ENCODE measurements at places on chromosomes 5 and 9.

GRCh38 chr5:160165137-160166068 is 46.2 kb upstream of the PWWP2A start:
- no peak for DNase-seq

- peak; percentile 68 for DNase-seq
These were observed 25.5 kb upstream of the STXBP1 start for GRCh38 chr9:127586537-127586936.

DNA sequence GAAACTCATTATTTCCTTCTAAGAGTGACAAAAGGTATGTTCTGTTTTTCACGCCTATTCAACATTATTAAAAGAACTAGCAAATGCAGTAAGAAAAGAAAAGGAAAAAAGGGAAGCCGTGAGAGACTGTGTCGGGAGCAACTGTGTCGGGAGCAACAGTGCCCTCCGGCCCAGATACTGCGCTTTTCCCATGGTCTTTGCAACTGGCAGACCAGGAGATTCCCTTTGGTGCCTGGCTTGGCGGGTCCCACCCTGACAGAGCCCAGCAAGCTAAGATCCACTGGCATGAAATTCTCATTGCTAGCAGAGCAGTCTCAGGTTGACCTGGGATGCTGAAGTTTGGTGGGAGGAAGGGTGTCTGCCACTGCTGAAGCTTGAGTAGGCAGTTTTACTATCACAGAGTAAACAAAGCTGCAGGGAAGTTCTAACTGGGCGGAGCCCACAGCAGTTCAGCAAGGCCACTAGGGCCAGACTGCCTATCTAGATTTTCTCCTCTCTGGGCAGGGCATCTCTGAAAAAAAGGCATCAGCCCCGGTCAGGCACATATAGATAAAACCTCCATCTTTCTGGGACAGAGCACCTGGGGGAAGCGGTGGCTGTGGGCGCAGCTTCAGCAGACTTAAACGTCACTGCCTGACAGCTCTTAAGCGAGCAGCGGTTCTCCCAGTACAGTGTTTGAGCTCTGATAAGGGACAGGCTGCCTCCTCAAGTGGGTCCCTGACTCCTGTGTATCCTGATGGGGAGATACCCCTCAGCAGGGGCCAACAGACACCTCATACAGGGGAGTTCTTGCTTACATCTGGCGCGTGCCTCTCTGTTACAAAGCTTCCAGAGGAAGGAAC is 1237.4 kb upstream of the CDH18 start:
- no peak for DNase-seq

DNA sequence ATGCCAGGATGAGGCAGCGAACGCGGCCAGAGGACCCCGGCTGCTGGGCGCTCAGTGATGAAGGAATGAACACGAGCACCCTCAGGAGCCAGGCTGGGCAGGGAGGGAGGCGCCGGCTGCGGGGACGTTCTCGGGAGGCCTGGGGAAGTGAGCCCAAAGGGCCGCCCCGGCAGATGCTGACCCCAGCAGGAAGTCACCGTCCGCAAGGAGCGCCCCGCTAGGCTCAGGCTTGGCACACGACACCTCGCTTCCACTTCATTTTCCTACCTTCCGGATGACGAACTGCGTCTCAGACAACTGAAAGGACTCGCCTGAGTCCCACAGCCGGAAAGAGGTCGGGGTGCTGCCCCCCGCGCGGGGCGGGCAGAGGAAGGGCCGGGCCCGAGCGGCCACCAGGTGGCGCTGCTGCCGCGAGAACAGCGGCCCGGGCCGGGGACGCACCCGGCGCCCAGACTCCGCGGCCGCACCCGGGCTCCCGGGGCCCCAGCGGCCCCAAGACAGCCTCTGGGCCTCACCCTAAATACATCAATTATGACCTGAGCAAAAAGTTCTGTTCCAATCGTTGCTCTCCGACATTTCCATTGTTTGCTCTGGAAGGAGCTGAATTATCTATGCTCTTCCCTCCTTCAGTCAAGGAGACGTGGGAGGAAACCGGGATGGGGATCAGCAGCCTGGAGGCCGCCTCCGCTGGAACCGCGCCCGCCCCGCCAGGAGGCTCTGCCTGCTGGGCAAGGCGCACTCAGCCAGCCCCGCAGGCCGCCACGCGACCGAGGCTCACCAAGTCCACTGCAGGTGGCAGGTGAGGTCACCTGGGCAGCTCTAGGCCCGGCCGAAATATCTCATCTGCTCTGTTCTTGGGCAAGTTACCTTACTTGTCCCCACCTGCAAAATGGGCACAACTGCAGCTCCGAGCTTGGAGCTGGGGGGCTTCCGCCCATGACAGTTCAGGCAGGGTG is 107.0 kb downstream of the ZNF354C start:
- DNase-seq, result no peak

GRCh38 chr5:154373326-154373725 is 72.5 kb upstream of the SAP30L start:
- DNase-seq, result no peak

DNA sequence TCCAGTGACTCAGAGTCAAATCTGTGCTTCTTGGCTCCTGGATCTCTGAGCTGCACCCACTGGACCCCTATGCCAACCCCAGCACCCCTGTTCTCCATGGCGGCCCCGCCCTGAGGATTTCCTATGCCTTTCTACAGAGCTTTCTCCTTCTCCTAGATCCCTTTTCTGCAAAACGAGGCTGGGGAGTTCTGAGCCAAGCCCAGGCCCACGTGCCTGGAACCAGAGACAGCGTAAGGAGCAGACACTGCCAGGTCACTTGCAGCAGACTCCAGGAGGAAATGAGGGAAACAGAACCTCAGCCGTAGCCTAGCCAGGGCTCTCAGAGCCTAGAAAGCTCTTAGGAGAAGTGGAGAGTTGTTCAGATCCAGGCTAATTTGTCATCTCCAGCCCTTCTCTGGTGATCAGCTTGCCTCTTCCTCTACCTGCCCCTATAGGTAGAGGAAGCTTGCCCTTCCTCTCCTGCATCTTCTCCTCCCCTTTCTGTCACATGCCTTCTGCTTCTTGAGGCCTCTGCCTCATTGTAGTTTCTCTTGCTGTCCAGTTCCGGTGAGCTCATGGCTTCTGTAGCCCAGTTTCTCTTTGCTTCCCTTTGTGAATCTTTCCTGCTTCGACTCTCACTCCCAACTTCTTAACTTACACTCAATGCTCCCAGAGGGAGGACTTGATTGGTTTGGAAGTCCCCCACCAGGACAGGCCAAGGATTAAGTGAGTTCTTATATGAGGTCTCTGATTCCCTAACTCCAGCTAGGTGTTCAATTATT is 163.4 kb downstream of the RGS3 start:
- DNase-seq, result no peak

DNA sequence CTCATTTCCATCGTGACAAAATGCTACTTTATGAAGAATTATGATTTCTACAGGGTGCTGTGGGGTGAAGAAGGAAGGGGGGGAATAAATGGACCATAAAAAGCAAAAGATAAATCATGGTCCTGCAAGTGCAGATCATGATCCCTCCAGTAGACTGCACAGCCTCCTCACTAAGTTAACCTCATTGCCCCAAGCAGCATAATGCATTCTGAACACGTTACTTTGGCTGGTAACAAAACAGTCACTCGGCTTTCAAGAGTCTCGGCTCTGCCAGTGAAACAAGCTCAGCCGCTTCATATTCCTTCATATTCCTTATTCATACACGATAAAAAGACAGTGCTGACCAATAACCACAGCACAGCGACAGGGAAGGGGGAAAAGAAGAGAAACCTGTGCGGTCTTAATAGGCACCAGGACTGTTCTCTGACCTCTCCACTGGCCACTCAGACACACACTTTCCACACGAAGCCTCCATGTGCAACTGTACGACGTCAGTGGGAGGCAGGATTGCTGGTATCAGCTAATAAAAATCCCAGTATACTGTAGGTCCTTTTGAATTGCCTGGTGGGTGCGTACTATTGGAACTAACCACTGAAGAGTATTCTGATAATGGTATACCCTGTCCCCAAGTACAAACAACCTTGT is 60.5 kb downstream of the ANKH start:
- DNase-seq, result no peak

GRCh38 chr5:151672516-151672915 is 14.2 kb downstream of the SPARC start:
- DNase-seq, result no peak

DNA sequence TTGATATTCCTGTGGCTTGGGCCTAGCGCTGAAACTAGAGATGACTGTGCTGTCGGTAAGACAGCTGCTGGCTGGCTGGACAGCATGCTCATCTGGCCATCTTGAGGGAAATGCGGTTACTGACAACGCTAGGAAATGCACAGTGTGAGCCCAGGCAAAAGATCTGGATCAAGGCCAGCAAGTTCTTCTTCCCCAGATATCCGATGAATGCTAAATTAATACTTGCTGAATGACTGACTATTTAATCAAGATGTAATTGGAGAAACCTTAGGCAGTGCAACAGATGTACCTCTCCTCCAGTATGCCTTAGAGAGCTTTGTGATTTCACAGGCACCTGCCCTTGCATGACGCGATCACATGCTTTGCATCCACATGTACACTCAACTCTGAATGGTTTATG is 659.1 kb downstream of the EFNA5 start:
- DNase-seq, result no peak

- no peak for DNase-seq
These were observed 1.2 kb downstream of the CCNH start for GRCh38 chr5:87411586-87411972.

GRCh38 chr9:7777771-7778170 is 21.8 kb downstream of the DMAC1 start:
- no peak for DNase-seq

DNA sequence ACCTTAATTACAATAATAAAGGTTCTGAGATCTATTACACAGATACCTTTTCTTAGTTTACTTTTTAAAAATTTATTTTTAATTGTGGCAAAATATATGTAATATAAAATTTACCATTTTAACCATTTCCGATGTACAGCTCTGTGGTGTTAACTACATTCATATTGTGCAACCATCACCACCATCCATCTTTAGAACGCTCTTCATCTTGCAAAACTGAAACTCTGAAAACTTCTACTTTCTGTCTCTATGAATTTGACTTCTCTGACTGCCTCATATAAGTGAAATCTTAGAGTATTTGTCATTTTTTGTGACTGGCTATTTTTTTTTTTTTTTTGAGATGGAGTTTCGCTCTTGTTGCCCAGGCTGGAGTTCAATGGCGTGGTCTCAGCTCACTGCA is 26.8 kb downstream of the WWC1 start:
- DNase-seq, result no peak

GRCh38 chr5:122392824-122393223 is 80.8 kb downstream of the SNCAIP start:
- DNase-seq, result no peak

DNA sequence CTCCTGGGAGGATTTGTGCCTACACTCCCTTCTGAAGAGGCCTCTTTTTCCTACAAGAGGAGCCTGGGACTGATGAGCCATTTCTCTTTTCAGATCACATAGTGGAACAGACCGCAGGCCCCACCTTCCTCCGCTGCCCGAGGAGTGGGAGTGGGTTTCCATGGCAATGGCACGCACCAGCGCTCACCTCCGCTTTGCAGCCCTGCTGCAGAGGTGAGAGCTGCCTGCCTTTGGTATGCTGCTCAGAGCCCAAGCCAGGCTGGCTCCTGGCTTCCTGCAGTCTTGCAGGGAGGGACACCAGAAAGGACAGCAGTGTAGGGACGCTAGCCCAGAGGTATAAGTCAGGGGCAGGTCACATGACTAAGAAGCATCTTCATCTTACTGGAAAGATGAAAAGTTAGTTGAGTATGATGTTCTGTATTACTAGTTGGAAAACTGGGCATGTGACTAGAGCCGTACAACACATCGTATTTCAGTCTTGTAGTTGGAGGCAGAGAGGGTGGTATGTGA is 12.4 kb downstream of the PTTG1 start:
- DNase-seq, result peak; percentile 4

- no peak for DNase-seq
These were observed 88.6 kb upstream of the CDKN2B start for GRCh38 chr9:22097707-22098106.

GRCh38 chr9:86521977-86522376 is 167.8 kb upstream of the TUT7 start:
- no peak for DNase-seq

DNA sequence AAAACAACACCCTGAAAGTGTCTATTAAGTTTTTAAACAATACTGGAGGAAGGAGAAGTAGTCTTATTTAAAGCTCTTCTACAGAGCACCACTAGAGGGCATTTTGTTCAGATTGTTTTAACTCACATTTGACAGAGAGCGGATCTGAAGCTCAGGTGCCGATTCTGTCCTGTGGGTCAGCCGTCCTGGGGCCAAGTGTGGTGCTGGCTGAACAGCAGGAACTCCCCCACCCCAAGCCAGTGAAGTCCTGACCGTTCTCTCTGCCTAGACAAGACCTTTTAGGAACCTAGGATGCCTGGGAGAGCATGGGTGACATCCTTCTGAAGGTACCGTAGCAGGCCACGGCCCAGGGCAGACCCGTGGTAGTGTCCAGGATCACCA is 3.9 kb downstream of the EXOC3 start:
- no peak for DNase-seq

- DNase-seq, result no peak
These were observed 411.7 kb upstream of the KCNN2 start for GRCh38 chr5:113950186-113950585.

- DNase-seq, result no peak
These were observed 69.3 kb upstream of the TMEM252 start for GRCh38 chr9:68609901-68610415.

All from NCI-H1048 (cell line).